ENCODE measurements at places on chromosomes 2 and 18. TPM values are rescaled to one million over a fixed set of nuclear protein-coding genes. Genes with fewer than 3 reads are reported as not detected.
A peak's percentile ranks its signal among the peaks of the same experiment; 100 is the strongest.

DNA sequence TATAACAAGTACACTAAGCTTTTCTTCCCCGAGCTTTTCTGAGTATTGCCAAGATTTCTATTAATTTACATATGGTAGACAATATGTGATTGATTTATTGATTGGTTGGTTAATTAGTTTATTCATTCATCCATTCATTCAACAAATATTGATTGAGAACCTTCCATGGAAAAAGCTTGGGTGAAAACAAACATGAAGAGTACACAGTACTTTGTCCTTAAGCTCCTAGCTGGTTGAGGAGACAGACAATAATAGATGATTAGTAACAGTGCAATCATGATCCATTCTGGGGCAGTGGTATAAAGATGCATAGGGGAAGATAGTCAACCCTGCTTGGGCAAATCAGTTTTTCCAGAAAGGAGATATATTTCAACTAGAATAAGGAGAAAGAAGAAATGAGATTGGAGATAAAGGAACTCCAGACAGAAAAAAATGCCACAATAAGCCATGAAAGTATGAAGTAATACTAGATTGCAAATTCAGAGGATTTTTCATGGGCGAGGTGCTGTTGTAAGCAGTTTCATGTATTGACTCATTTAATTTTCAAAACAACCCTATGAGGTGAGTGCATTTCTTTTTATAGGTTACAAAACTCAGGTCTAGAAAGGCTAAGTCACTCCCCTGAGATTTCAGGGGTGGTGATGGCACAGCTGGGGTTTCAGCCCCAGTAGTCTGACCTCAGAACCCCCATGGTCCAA lies 129.5 kb downstream of the RND3 start:
- DNase-seq = no peak

Gene PFN4
- polyA plus RNA-seq = 0.36 TPM

Gene GBX2
- polyA plus RNA-seq = 0.31 TPM

Gene SFXN5
- 7.0 TPM for polyA plus RNA-seq

DNA sequence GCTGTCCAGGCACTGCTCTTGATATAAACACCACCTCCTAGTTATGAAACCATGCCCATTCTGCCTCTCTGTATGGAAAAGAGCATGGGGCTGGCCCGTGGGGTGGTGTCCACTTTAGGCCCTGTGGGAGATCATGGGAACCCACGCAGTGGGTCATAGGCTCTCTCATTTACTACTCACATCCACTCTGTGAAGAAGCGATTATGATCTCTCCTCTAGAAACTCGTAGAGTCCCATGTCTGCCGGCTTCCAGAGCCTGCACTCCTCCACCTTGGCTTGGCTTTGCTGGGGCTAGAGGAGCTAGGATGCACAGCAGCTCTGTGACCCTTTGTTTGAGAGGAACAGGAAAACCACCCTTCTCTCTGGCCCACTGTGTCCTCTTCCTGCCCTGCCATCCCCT lies 15.9 kb downstream of the EMX1 start:
- no peak for DNase-seq

DNA sequence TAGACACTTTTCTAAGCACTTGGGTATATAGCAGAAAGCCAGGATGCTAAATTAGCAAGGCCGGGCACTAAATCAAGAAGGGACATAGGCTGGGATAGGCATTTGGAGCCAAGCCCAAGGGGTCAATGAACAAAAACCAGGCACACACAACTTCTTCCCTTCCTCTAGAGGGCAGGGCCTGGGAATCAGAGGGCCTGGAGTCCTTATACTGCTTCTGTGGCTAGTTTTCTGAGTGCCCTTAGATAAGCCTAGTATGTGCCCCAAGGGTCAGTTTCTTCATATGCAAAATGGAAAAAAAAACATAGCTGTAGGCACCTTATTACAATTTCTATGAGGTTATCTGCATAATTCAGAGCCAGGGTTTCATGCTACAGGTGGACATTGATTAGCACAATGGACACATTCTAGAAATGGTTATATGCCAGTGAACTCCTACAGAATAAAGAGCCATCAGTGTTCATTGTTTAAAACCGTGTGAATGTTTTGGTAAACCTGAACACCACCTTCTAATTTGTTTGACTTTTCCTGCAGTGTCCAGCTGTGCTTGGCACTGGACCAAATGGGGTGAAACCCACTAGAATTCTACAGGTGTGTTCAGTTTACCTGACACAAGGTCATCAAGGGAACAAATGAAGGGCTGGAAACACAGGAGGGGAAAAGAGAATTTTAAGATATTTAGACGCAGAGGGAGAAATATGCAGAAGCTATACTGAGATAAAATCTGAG lies 49.6 kb downstream of the PAX8 start:
- no peak for DNase-seq

GRCh38 chr18:68611311-68611710 lies 103.6 kb downstream of the TMX3 start:
- no peak for DNase-seq

- DNase-seq = no peak
Measured at GRCh38 chr2:38438133-38438882, 61.2 kb upstream of the ATL2 start.

DNA sequence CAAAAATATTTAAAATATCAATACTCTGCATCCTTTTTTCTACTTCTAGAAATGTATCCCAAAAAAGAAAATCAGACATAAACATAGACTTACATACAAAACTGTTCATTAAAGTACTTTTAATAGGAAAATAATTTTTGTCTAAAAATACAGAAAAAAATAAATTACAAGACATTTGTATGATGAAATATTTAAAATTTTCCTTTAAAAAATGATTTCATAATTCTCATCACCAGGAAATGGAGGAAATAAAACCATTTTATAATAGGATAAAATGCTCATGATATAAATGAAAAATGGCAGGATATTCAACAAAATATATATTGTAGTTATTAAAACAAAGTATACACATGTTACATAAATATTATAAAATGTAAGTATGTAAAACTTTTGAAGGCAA lies 24.4 kb downstream of the ARL5A start:
- no peak for DNase-seq

Gene TEKT4
- not detected for polyA plus RNA-seq

DNA sequence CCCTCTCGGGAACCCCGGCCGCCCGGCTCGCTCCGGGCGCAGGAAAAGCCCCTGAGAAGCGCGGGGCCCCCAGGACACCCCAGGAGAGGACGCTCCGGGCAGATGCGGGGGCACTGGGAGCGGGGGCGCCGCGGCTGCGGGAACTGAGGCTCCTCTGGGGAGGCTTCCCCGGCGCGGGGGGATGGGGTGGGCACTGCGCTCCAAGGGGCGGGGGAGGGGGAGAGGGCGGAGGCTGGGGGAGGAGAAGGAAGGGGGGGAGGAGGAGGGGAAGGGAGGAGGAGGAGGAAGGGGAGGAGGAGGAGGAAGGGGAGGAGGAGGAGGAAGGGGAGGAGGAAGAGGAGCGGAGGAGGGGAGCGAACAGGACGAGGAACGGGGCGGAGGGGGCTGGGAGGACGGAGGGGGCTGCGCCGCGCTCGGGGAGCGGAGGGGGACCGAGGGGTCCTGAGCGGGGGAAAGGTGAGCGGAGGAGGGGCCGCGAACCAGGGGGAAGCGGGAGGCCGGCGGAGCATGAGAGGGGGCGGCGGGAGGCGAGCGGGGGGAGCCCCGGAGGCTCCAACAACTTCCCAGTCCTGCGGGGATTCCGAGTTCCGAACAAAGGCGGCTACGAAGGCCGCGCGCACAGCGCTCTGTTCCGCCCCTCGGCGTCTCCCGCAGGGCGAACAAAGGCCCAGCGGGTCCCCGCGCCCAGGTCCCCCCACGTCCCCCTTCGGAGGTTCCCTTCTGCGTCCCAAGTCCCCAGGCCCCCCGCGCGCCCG lies 742 bp downstream of the PXDN start:
- peak; percentile 75 for DNase-seq

DNA sequence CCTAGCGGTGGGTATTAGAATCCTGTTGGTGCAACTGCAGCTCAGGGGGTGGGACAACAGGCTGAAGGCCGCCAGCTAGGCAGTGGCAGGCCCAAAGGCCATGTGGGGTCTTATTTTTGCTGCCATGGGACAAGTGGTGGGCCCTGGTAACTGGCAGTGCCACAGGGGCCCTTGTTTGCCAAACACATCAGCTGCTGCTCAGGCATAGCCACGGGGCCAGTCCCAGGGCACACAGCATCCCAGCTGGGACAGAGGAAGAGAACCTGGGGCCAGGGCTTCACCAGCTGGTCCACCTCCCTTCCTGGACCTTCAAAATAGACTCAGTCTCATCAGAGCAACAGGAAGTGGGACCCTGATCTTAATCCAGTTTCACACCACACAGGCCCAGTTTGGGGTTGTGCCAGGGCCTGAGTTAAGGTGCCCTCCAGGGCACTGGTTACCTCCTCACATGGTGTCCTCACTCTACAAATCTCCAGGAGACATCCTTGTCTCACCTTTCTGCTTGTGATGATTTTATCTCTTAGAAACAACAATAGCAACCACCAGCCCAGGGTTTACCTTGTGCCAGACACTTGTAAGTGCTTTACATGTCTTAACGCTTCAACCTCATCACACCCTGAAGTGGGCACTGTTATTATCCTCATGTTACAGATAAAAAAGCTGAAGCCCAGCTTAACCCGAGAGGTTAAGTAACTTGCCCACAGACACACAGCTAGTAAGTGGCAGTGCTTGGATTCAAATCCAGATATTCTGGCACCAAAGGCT lies 98.5 kb downstream of the GYPC start:
- DNase-seq = no peak

Gene RGPD4
- polyA plus RNA-seq = not detected

DNA sequence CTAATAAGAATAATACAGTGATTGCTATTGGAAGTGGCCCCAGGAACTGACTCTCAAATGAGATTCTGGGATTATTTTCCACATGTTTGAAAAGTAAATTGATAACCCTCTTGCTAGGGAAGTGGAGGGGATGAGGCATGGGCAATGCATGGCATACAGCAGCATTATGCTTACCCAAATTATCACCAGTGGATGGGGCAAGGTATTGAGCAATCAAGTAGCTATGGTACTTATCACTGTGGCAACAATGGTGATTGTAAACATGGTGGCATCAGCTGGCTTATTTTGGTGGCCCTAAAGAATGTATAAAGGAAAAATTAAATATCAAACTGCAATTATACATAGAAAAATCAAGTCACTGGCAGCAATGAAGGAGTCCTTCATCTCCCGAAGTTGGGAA lies 155.1 kb downstream of the FIGN start:
- DNase-seq = no peak

- no peak for DNase-seq
Measured at GRCh38 chr18:49251451-49251850, 209.0 kb downstream of the DYM start.

Gene TCF23
- not detected for polyA plus RNA-seq

- DNase-seq = no peak
Measured at GRCh38 chr2:111945444-111946293, 47.3 kb downstream of the MERTK start.

DNA sequence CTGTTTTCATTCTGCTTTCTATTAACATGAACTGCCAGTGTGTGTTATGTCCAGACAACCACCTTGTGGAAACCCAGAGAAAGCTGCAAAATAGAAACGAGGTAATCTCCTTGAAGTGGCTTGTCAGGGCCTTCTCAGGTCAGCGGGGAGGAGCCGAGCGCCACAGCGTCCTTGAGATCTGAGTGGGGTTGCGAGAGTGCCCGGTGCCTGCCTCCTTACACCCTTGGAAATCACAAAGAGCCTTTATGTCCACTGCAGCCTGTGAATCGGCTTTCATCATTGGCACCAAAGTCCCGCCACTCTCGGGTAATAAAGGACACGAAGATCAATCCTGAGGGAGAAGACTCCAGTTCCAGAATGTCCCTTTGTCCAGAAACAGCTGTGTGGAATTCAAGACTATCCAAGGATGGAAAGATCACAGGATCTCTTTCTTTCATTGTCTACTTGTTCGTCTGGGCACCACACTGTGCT lies 135.2 kb downstream of the HRH4 start:
- no peak for DNase-seq

Gene SERPINB4
- not detected for polyA plus RNA-seq

Gene LYG2
- polyA plus RNA-seq = not detected

Gene UXS1
- polyA plus RNA-seq = 44.8 TPM

Gene ARHGAP15
- polyA plus RNA-seq = not detected

DNA sequence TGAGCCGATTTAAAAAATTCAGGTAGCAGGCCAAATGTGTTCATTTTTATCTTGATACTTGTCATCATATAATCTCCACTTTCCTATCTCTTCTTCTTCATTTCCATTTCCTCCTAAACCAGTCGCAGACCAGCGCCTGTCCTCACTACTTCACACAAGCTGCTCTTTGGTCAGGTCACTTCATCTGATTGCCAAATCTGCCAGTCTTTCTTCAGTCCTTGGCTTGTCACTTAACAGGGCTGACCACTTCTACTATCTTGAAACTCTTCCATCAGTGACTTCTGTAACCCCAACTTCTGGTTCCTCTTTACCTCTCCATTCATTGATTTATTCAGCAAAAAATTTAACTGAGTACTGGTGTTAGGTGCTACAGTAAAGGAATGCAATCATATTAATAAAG lies 18.0 kb upstream of the SPRED2 start:
- DNase-seq = no peak

DNA sequence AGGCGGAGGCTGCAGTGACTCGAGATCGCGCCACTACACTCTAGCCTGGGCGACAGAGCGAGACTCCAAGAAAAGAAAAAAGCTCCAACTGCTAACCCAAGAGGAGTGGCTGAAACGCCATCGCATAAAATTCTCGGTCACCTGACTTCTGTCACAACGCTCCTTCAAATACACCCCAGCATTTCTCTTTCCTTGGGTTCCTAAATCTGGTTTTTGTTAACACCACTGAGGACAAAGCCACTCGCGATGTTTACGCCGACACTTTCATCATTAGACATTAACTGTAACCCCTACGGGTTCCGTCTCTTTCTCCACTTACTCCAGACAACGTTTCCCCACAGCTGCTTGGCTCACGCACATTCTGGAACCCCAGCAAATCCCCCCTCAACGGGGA lies 679 bp downstream of the CLK1 start:
- no peak for DNase-seq

DNA sequence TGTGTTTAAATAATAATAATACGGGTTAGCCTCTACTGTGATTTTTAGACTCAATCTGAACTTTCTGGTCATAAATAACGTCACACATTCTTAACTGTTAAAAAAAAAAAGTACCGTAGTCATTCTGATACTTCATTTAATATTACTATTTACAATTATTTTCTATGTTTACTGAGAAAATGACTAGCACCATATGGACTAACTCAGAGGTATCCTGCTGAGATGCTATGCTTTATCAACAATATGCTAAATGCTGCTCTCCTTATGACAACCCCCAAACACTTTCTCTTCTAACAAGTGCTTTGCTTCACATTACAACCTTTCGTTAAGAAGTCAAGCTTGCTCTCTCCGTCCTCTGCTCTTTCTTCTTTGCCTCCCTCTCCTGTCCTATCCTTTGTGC lies 182.1 kb downstream of the AFF3 start:
- no peak for DNase-seq

DNA sequence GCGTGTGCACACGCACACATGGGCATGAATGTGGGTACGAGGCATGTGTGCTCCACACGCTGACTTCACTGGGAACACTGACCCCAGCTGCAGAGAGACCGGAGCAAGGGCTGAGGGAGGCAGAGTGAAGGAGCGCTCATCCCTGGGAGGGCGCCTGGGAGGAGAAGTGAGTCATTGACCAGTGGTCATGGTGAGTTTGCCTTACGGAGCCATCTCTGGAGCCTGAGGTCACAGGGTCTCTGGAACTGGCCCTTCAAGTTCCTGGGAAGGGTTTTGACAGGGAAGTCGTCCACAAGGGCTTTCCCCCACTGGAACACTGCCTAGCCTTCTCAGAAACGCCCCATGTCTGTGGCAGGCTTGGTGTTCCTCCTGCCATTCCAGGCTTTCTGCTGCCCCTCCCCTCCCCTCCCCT lies 14.3 kb upstream of the TMEM185B start:
- no peak for DNase-seq

- DNase-seq = no peak
Measured at GRCh38 chr2:75728614-75729419, 18.1 kb upstream of the GCFC2 start.

- DNase-seq = peak; percentile 47
Measured at GRCh38 chr2:226130192-226130591, 669.4 kb downstream of the IRS1 start.

Data from cardiac muscle cell (in vitro differentiated cells and primary cell).